ENCODE measurements at places on chromosomes 5 and 9. TPM values are rescaled to one million over a fixed set of nuclear protein-coding genes. Genes with fewer than 3 reads are reported as not detected.

DNA sequence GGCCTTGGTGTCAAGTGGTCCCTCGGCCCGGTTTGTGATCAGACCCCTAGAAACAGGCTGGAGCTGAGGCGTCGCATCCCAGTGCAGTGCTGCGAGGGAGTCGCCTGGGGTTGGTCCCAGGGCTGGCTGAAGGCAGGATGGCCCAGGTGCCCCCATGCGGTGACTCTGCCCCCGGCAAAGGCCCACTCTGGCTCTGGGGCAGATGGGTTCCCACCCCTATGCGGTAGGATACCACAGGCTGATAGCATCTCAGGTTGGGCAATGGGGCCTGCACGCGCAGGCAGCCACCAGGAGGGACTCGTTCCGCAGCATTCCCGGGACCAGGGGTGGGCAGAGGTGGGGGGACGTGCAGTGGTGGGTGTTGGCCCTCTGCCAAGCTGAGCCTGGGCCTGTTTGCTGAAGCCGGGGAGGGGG lies 86.0 kb downstream of the RXRA start:
- H3K27me3 ChIP-seq = no peaks in the 10 kb centered on the region
- DNase-seq = no peak
- H3K36me3 ChIP-seq = peaks cover 6% of the 10 kb centered on the region
- H3K4me1 ChIP-seq = peaks cover 69% of the 10 kb centered on the region
- no peak overlapping the region for H3K4me3 ChIP-seq

- no peaks in the 10 kb centered on the region for H3K36me3 ChIP-seq
- no peak for DNase-seq
- peaks cover 19% of the 10 kb centered on the region for H3K4me1 ChIP-seq
Observed at GRCh38 chr9:5552301-5552700, 42.0 kb downstream of the PDCD1LG2 start.

GRCh38 chr5:154683101-154683880 lies 71.9 kb upstream of the LARP1 start:
- peak overlapping the region; percentile 75 for H3K4me3 ChIP-seq
- H3K27ac ChIP-seq = peak overlapping the region; percentile 86
- no peaks in the 10 kb centered on the region for H3K27me3 ChIP-seq
- H3K36me3 ChIP-seq = no peaks in the 10 kb centered on the region

- H3K27ac ChIP-seq = no peak overlapping the region
- no peak for DNase-seq
- H3K27me3 ChIP-seq = peaks cover 49% of the 10 kb centered on the region
- no peaks in the 10 kb centered on the region for H3K4me1 ChIP-seq
- no peaks in the 10 kb centered on the region for H3K36me3 ChIP-seq
Observed at GRCh38 chr9:86525182-86525581, 171.0 kb upstream of the TUT7 start.

GRCh38 chr5:83387041-83387440 lies 84.5 kb upstream of the VCAN start:
- DNase-seq = no peak
- no peaks in the 10 kb centered on the region for H3K36me3 ChIP-seq
- H3K4me1 ChIP-seq = no peaks in the 10 kb centered on the region
- H3K4me3 ChIP-seq = no peak overlapping the region
- H3K27me3 ChIP-seq = no peaks in the 10 kb centered on the region

FOXD4L3 gene
- total RNA-seq = not detected

DNA sequence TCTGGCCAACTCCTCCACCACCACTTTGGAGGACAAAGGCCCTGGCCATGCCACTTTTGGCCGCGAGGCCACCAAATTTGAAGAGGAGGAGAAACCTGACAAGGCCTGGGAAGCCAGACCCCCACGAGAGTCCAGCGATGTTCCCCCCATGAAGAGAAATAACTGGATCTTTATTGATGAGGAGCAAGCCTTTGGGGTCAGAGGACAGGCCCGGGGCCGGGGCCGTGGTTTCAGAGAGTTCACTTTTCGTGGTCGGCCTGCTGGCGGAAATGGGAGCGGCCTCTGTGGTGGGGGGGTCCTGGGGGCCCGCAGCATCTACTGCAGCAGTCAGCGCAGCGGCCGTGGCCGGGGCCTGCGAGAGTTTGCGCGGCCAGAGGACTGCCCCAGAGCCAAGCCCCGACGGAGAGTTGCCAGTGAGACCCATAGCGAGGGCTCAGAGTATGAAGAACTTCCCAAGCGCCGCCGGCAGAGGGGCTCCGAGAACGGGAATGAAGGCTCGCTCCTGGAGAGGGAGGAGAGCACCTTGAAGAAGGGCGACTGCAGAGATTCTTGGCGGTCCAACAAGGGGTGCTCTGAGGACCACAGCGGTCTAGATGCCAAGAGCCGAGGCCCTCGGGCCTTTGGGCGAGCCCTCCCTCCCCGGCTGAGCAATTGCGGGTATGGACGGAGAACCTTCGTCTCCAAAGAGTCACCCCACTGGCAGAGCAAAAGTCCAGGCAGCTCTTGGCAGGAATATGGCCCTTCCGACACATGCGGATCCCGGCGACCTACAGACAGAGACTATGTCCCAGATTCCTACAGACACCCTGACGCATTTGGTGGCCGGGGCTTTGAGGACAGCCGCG lies 27.4 kb upstream of the POMT1 start:
- peaks cover 6% of the 10 kb centered on the region for H3K4me1 ChIP-seq
- no peak overlapping the region for H3K27ac ChIP-seq
- no peak overlapping the region for H3K4me3 ChIP-seq
- H3K36me3 ChIP-seq = peaks cover 100% of the 10 kb centered on the region
- no peak for DNase-seq
- no peaks in the 10 kb centered on the region for H3K27me3 ChIP-seq

CCL21 gene
- total RNA-seq = 35.0 TPM

IFNA13 gene
- total RNA-seq = not detected

PCDHAC2 gene
- total RNA-seq = not detected

ANKRD34B gene
- total RNA-seq = not detected

- no peak overlapping the region for H3K4me3 ChIP-seq
- no peak overlapping the region for H3K27ac ChIP-seq
Observed at GRCh38 chr5:14968796-14969195, 97.2 kb upstream of the ANKH start.

- H3K36me3 ChIP-seq = no peaks in the 10 kb centered on the region
- H3K27ac ChIP-seq = no peak overlapping the region
- no peaks in the 10 kb centered on the region for H3K27me3 ChIP-seq
- no peaks in the 10 kb centered on the region for H3K4me1 ChIP-seq
- H3K4me3 ChIP-seq = no peak overlapping the region
Observed at GRCh38 chr5:21791304-21791703, 1061.8 kb downstream of the CDH12 start.

GRCh38 chr9:120001536-120001935 lies 578.4 kb downstream of the CDK5RAP2 start:
- no peak for DNase-seq
- H3K4me1 ChIP-seq = no peaks in the 10 kb centered on the region
- H3K27ac ChIP-seq = no peak overlapping the region

GRCh38 chr9:114284316-114285060 lies 38.4 kb upstream of the ORM1 start:
- no peaks in the 10 kb centered on the region for H3K36me3 ChIP-seq
- DNase-seq = no peak
- no peak overlapping the region for H3K27ac ChIP-seq
- no peaks in the 10 kb centered on the region for H3K27me3 ChIP-seq
- H3K4me1 ChIP-seq = peaks cover 45% of the 10 kb centered on the region

DNA sequence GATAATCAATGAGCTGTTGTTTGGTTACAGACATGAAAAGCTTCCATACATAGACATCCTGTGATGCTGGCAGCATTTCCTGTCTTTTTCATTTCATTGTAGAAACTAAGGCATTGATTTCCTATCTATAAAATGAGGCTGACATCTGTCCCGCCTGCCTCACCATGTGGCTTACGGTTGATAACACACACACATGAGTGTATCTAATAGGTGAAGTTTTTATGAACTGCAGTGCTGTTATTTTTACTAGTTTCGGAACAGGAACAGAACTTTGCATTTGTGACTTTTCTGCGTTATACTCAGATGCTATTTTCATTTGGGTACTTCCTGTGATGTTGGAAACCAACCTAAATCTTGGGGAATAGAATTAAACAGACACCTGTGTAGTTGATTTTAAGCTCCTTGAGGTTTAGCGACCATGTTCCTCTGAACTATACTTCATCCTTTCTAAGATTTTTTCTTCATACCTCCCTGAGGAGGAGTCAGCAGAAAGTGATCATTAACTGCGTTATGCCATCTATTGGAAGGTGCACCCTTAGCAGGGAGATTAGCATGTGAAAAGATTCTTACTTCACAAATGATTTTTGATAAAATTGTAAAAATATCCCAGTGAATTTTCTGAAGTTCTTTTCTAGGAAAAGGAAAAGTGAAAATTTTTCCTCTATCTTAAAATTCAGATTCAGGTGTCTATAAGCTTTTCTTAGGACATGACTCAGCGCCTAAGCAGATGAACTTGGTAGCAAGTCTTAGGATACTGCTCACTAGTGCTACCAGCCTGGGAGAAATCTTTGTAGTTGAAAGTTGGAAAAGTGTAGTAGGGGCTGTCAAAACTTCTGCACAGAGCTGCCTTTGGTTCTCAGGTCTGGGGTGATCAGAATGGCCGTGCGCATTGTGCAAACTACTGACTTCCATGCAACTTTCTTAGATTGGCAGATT lies 134.5 kb downstream of the TRIO start:
- no peaks in the 10 kb centered on the region for H3K27me3 ChIP-seq
- no peak overlapping the region for H3K4me3 ChIP-seq
- H3K27ac ChIP-seq = no peak overlapping the region

- no peaks in the 10 kb centered on the region for H3K36me3 ChIP-seq
- H3K27ac ChIP-seq = no peak overlapping the region
- H3K4me3 ChIP-seq = no peak overlapping the region
- no peaks in the 10 kb centered on the region for H3K4me1 ChIP-seq
- DNase-seq = no peak
- H3K27me3 ChIP-seq = no peaks in the 10 kb centered on the region
Observed at GRCh38 chr5:43891112-43891511, 288.1 kb downstream of the NNT start.

OR5C1 gene
- total RNA-seq = not detected

TMC1 gene
- total RNA-seq = 1.1 TPM

PTPN3 gene
- 12.9 TPM for total RNA-seq

- no peak overlapping the region for H3K4me3 ChIP-seq
- H3K36me3 ChIP-seq = no peaks in the 10 kb centered on the region
- DNase-seq = no peak
Observed at GRCh38 chr9:5612185-5612530, 16.7 kb upstream of the RIC1 start.

DNA sequence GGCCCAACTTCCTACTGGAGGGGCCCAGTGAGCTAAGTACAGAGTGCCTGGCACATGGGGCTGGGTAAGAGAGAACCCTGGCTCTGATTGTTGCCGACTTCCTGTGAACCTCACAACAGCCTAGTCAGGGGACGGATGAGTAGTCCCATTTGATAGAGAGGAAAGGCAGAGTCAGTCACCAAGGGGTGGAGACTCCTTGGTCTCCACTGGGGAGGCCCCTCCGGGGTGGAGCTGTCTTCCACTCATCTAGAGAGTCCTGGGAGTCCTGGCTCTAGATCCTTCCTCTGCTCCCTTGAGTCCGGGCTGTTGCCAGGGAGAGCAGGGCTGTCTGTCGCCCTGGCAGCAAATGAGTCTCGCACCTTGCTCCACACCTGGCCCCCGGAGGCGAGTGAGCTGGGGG lies 8.0 kb downstream of the GRK6 start:
- H3K27ac ChIP-seq = peak overlapping the region; percentile 94
- H3K4me3 ChIP-seq = no peak overlapping the region
- H3K4me1 ChIP-seq = peaks cover 28% of the 10 kb centered on the region
- no peaks in the 10 kb centered on the region for H3K27me3 ChIP-seq

DNA sequence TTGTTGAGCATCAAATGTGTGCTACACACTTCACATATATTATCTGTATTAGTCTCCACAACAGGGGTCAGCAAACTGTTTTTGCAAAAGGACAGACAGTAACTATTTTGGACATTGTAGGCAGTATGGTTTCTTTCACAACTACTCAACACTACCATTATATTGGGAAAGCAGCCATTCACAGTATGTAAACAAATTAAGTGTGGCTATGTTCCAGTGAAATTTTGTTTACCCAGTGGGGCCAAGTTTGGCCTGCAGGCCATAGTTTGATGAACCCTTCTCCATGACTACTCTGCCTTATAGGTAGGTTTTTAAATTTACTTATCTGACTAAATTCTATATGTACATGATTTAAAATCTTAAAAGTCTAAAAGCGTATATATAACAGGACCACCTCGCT lies 13.0 kb upstream of the FAM151B start:
- H3K36me3 ChIP-seq = peaks cover 78% of the 10 kb centered on the region
- H3K4me3 ChIP-seq = no peak overlapping the region
- H3K27ac ChIP-seq = no peak overlapping the region
- H3K4me1 ChIP-seq = peaks cover 22% of the 10 kb centered on the region

F12 gene
- total RNA-seq = 22.7 TPM

SPAG8 gene
- not detected for total RNA-seq

PCDHGB3 gene
- 0.26 TPM for total RNA-seq

DNA sequence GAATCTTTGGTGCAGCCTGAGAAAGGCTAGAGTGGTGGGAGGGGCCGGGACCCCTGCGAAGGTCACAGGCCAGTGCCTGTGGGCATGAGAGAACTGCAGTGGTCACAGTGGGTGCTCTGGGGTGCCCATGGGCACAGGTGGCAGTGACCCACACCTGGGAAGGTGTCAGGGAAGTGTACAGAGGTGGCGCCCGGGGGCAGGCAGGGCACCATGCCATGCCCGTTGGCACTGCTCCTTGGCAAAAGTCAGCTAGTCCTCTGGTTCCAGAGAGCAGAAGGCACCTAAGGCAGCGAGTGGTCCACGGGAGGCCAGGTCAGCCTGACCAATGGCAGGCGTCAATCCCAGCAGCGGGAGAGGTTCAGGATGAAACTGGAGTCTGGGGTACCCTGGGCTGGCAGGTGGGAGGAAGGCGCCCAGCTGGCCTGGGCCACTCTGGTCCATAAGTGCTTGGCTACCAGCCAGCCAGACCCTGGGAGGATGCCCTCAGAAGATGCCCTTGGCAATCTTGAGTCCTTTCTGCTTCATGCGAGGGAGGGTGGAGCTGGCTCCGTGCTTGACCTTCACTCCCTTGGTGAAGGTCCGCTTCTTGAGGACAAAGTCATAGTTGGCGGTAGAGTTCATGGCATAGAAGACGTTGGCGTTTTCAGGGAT lies 22.8 kb downstream of the RALGDS start:
- H3K4me1 ChIP-seq = no peaks in the 10 kb centered on the region
- no peak overlapping the region for H3K4me3 ChIP-seq
- DNase-seq = no peak
- no peaks in the 10 kb centered on the region for H3K27me3 ChIP-seq
- H3K27ac ChIP-seq = no peak overlapping the region

ABLIM3 gene
- total RNA-seq = 29.9 TPM

DNA sequence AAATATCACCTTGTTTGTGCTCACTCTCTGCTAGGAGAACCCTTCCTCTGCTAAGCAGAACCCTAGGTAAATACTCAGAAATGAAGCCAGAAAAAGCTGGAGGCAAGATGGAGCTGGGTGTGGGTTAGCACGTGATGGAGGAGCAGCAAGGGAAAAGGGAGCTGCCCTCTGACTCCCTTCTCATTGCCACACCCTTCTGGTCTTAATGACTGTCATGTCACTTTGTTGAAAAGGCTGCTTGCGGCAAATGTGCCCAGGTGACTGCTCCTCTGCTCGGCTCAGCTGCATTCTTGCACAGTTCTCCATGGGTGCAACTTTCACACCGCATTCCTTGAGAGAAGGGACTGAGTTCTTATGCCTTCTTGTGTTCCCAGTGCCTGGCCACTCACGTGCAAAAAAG lies 36.4 kb upstream of the TBC1D2 start:
- no peak for DNase-seq
- no peak overlapping the region for H3K27ac ChIP-seq
- H3K4me1 ChIP-seq = no peaks in the 10 kb centered on the region
- no peaks in the 10 kb centered on the region for H3K36me3 ChIP-seq
- H3K27me3 ChIP-seq = no peaks in the 10 kb centered on the region
- no peak overlapping the region for H3K4me3 ChIP-seq

All from esophagus squamous epithelium (tissue), 5 donors.